ENCODE measurements at places on chromosomes 12 and 14.

DNA sequence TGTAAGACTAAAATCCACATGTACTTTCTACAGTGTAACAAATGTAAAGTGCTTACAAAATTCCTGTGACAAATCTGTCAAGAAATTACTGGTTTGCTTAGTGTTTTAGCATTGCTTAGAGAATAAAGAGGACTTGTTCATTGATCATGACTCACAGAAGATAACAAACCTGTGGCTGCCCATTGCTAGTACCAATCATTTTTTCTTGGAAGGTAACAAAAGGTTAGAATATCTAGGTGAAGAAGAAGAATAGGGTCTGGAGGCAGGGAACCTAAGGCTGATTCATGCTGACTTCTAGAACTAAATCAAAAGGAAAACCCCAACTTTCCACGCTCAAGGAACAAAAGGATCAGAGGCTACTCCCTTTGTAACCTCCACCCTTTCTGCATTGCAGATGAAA lies 232.7 kb upstream of the ABCD2 start:
- no peak for DNase-seq

DNA sequence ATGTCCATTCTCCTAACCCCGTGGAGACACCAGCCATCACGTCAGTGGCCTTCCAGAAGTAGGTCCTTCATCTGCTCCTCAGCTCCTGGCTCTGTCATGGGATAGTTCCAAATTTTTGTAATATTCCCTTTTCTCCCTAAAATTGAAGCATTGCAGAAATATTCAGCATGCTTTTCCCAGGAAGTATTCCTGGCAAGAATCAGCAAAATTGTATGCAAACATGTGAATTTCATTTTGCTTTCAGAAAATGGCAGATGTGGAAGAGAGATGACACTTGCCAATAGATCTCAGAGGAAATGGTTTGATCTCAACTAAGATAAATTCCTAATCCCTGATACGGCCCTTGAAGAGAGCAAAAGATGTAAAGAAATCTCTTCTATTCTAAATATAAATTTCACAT lies 298.9 kb downstream of the ITPR2 start:
- no peak for DNase-seq

- peak; percentile 77 for DNase-seq
Observed at GRCh38 chr12:97404543-97404942, 58.1 kb upstream of the RMST start.

GRCh38 chr12:31370531-31371255 lies 44.7 kb upstream of the SINHCAF start:
- DNase-seq, result peak; percentile 42

DNA sequence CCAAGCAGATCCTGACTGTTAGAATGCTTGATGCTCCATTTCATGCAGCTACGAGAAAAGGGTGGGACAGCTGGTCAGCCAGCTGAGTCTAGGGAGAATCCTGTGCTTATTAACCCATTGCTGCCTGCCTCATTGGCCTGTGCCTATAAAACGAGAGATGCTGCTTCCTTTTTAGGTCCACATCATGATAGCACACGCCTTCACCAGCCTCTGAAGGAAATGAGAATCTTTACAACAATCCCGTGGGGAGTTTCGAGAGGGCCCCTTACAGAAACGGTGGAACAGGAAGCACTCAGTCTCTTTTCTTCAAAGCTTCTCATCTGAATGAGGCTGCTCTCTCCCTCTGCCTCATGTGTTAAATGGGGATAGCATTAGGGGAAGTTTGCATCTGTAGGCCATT lies 147.3 kb upstream of the RFLNA start:
- no peak for DNase-seq

DNA sequence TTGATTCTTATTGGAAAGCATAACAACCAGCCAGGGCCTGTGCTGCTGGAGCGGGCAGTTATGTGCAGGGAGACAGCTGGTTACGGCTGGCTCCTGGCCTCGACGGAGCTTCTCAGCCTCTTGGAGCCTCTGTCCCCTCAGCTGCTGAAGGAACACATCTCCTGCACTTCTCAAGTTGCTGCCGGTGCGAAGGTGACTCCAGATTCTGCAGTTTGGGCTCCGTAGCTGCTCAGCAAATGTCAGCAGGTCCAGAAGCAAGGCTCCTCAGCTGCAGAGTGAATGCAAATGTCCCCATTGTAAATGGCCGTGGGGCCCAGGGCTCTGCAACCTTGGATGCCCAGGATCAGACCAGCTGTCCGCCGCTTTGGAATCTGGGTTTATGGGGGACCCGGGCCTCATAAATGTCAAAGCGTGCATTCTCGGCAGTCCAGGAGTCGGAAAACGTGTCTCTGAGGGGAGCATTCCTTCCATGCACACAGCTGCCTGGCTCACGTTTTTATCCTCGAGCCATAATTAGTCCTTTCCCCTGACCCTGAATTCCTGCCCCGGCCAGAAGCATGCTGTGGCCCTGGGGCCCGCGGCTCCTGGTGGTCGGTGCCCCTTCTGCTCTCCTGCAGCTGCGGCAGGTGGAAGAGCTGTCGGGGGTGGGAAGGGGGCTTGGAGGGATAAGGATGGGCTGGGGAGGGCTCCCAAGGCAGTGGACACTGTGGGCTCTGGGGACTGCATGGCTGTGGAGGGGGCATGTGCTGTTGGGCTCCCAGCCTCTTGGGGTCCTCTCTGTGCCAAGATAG lies 106.0 kb downstream of the KIF26A start:
- no peak for DNase-seq

GRCh38 chr12:108634341-108634751 lies 652 bp upstream of the SELPLG start:
- DNase-seq, result no peak

GRCh38 chr14:28382444-28383190 lies 384.0 kb upstream of the FOXG1 start:
- DNase-seq, result no peak

GRCh38 chr14:99432485-99432884 lies 48.2 kb downstream of the SETD3 start:
- DNase-seq, result no peak

- no peak for DNase-seq
Observed at GRCh38 chr14:53571641-53572328, 384.8 kb downstream of the BMP4 start.

DNA sequence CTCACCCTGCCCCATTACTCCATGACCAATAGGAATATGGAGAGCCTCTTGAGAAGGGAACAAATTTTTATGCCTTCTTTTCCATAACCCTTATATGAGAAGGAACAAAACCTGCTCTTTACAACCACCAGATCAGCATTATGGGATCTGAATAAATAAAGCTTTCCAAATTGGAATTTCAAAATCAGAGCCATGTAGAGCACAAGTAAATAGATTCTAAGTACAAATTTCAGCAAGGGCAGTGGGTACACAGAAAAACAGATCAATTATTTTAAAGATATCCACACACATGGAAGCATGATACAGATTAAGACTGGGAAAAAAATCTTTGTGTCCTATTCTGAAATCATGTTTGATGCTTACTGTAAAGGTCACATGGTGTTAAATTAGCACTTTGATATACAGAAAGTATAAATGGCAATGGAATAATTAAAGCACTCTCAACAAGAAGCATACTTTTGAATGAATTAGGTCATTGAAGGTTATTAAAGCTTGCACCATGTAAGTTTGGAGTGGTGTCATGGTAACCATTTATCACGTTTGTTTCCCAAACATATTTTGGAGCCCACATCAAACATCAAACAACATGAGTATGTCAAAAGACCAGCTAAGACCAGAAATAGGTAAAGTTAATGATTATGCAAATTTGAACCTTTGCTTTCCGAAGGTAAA lies 75.9 kb upstream of the AVPR1A start:
- no peak for DNase-seq

GRCh38 chr14:44396226-44396625 lies 110.9 kb downstream of the FSCB start:
- peak; percentile 15 for DNase-seq

DNA sequence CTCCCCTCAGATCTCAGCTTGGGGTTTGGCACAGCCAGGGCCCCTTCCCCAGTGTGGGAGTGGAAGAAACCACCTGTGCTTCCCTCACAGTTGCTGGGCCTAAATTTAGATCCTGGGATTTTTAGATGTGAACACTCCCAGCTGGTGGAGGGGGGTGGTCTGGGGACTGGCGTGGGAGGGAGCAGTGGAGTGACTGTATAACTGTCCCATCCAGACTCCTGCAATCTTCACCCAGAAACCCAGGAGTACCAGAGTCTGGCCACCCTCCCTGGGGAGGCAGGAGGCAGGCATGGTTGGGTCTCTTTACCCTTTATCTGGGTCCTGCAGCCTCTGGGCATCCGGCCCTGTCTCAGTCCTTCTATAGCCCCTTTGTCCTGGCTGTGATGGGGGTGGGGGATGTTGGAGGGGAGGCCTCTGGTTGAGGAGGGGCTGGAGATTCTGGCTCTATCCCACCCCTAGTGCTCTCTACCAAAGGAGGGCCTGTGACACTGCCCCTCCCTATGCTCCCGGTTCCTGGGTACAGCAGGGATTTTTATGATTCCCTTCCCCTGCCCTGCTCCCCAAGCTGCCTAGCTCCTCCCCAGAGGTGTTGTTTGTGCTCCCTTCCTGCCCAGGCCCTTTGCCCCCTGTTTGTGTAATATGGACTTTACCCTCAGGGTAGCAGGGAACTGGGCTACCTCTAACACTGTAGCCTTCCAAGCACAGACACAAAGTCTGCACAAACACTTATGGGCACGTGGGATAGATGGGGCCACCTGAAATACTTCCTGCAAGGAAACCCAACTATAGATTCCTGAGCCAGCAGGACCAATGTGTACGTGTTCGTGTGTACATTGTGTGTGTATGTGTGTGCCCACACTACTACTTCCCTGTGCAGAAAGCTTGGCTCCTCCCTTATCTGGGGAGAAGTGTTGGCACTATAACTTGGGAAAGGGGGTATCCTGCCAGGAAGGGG lies 1.7 kb downstream of the ERBB3 start:
- no peak for DNase-seq

DNA sequence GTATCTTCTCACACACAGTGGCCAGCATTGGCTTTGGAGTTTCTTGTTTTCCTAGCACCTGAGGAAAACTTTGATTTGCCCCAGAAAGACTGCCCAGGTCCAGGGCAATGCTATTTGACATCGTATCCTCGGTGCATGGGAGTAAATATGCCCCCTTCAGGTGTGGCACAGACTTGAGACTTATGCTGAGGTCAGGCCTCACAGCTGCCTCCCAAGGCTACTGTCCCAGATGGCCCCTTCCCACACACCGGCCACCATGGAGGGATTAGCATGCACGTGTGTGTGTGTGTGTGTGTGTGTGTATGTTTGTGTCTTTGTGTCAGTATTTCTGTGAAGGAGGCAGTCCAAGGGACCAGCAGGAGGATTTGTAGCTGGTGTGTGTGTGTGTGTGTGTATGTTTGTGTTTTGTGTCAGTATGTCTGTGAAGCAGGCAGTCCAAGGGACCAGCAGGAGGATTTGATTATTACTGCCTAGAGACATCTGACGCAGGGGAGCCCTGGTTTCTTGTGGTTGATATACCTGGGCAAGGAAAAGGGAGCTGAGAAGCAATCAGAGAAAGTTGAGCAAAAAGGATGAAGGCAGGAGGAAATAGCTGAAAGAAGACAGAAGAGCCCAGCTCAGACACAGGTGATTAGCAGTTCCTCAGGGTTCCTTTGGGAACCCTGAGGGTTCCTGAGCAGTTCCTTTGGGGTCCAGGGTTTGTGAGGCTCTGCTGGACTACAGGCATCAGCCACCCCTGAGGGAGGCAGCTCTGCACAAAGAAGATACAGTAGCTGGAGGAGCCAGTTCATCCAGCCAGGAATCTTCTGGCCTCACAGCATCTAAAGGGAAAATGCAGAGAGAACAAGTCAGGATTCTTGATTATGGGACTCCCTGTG lies 42.2 kb downstream of the COX16 start:
- DNase-seq, result no peak

DNA sequence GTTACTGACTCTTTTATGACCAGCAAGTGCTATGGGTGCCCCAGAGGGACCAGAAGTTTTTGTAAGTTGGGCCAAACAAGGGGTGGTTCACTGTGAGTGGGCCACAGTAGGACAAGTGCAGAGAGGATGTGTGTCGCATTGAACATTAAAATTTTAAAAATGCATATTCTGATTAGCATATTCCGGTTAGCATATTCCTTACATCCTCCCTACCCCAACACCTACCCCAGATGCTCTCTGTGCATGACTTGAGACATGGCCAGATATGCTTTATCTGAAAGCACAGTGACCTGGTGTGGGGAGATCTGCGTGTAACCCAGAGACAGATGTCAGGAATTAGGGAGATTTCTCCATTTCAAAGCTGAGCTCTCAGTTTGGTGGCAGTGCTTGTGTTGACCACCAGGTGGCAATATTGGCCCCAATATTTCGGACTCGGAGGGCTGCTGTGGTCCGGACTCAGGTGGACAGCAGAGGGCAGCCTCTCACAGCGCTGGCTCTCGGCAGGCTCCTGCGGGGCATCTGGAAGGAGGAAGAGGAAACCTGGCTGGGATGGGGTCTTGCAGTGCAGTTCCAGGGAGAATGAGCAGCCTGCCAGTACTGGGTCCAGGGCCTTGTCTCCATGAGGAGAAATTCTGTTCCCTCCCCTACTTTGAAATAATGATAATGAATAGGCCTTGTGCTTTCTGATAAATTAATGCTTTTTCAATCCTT lies 1.6 kb upstream of the CEBPE start:
- peak; percentile 81 for DNase-seq

GRCh38 chr12:101855976-101856375 lies 21.4 kb upstream of the DRAM1 start:
- no peak for DNase-seq

Data from NCI-H774 (cell line).